Suprapubic skin (tissue), 4 donors: ENCODE measurements at places on chromosomes 4 and X. TPM values are rescaled to one million over a fixed set of nuclear protein-coding genes. Genes with fewer than 3 reads are reported as not detected.

CCNQ gene
- 31.8 TPM for total RNA-seq

ACE2 gene
- total RNA-seq: 0.49 TPM

EXOSC9 gene
- total RNA-seq: 33.9 TPM

DAPP1 gene
- total RNA-seq: 28.5 TPM

NXF3 gene
- total RNA-seq: 0.93 TPM

HMGB2 gene
- total RNA-seq: 29.7 TPM

- no peak for DNase-seq
Observed at GRCh38 chrX:19981947-19982346, 8.9 kb downstream of the BCLAF3 start.

DNA sequence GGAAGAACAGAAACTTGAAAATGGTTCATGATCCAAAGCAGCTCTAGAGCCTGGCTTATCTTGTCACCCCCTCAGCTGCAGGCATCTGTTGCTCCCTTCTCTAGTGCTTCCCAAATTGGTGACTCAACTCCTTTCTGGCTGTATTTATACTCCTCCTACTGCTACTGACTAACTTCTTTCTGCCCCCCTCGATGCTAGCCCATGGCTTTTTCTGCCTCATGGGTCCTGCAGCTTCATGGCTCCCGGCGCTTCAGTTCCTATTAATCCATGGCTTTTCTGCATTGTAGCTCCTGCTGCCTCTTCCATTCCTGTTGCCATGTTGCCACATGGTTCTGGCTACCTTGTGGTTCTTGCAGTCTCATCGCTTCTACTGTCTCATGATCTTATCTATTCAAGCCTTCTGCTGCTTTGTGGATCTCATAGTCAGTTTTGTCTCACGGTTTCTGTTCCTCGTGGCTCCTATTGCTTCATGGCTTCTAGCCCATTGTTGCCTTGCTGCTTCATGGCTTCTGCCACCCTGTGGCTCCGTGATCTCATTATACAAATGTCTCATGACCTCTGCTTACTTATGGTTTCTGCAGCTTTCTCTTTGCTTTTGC lies 48.1 kb downstream of the SMC1A start:
- DNase-seq: no peak

DNA sequence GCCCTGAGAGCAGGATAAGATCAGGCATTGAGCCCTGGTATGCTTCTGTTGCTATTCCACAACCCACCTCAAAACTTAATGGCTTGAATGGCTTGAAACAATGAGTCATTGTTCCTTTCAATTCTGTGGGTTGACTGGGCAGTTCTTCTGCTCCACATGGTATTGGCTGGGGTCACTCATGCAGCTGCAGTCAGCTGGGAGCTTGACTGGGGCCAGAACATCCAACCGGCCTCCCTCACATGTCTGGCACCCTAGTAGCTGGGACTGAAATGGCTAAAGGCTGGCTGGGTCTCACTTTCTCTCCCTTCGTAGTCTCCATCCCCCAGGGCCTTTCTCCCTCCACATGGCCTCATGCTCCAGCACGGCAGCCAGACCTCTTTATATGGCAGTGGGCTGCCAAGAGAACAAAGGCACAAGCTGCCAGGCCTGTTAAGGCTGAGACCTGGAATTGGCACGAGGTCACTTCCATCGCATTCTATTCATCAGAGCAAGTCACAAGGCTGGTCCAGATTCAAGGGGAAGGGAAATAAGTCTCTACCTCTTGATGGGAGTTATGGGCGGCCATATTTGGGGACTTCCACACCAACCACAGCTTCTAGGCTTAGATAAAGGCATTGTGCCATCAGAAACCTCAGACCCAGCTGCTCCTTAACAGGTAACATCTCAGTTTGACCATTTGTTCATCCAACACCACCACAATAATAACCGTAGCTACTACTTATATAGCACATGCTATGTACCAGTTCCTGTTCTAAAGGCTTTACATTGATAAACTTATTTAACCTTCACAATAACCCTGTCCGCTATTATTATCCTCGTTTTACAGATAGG lies 159.7 kb upstream of the ATP6AP2 start:
- no peak for DNase-seq

GRCh38 chr4:107467461-107467860 lies 252.6 kb downstream of the PAPSS1 start:
- DNase-seq: no peak

DNA sequence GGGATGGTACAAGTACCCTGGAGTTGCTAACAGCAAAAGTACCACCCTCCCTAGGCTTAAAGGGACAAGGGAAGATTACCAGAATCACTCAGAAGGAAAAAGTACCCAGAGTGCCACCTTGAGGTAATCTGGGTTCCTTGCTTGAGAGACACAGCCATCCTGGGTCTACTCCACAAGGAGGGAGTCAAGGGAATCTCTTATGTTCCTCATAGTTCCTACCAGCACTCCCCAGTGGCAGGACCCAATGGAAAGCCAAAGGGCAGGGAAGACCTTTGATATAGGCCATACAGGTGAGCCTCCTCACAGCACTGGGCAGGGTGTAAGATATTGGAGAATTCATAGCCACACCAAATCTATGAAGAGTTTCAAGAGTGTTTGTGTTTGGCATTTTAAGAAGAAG lies 5.7 kb downstream of the IL2 start:
- no peak for DNase-seq
